Neural crest cell (in vitro differentiated cells): ENCODE measurements at places on chromosomes 1 and 21. TPM values are rescaled to one million over a fixed set of nuclear protein-coding genes. Genes with fewer than 3 reads are reported as not detected.

Gene REN
- total RNA-seq: not detected in 2 replicates

GRCh38 chr1:92972409-92973129, 11.3 kb upstream of the DIPK1A start:
- H3K27ac ChIP-seq: no peak overlapping the region
- no peaks in the 10 kb centered on the region for H3K4me1 ChIP-seq
- DNase-seq: no peak
- no peak overlapping the region for H3K4me3 ChIP-seq

DNA sequence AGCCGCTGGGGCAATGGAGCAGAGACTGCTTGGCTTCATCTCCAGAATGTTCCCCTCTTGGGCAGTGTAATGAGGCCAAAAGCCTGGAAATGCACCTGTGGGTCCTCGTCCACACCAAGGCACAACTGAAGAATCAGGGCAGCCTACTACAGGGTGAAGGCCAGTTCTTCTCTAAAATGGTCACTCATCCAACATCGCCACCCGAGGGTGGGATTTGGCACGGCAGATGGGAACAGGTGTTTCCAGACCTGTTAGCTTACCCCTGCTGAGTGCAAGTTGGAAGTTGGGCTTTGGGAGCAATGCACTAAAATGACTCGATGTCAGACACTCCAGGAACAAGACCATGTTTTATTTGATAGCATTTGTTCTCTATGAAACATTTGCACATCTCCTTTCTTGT, 543.7 kb downstream of the NPHP4 start:
- no peaks in the 10 kb centered on the region for H3K27me3 ChIP-seq
- H3K4me1 ChIP-seq: peaks cover 22% of the 10 kb centered on the region
- H3K27ac ChIP-seq: no peak overlapping the region
- H3K36me3 ChIP-seq: no peaks in the 10 kb centered on the region
- no peak for DNase-seq

Gene SMIM1
- total RNA-seq: 3.8 and 4.7 TPM in 2 replicates

Gene SYT6
- 3.1 and 3.5 TPM in 2 replicates for total RNA-seq
